ENCODE measurements at places on chromosomes 13 and 19.

GRCh38 chr13:97249093-97249795 lies 27.1 kb downstream of the MBNL2 start:
- H3K4me3 ChIP-seq: no peak overlapping the region
- no peaks in the 10 kb centered on the region for H3K36me3 ChIP-seq
- no peak overlapping the region for H3K27ac ChIP-seq
- DNase-seq: no peak
- H3K27me3 ChIP-seq: no peaks in the 10 kb centered on the region

- H3K36me3 ChIP-seq: no peaks in the 10 kb centered on the region
- H3K27ac ChIP-seq: peak overlapping the region; percentile 45
- H3K27me3 ChIP-seq: no peaks in the 10 kb centered on the region
- DNase-seq: peak; percentile 8
- peaks cover 30% of the 10 kb centered on the region for H3K4me1 ChIP-seq
- H3K4me3 ChIP-seq: peak overlapping the region; percentile 78
These were observed 514 bp downstream of the PRKACA start for GRCh38 chr19:14116918-14117578.

DNA sequence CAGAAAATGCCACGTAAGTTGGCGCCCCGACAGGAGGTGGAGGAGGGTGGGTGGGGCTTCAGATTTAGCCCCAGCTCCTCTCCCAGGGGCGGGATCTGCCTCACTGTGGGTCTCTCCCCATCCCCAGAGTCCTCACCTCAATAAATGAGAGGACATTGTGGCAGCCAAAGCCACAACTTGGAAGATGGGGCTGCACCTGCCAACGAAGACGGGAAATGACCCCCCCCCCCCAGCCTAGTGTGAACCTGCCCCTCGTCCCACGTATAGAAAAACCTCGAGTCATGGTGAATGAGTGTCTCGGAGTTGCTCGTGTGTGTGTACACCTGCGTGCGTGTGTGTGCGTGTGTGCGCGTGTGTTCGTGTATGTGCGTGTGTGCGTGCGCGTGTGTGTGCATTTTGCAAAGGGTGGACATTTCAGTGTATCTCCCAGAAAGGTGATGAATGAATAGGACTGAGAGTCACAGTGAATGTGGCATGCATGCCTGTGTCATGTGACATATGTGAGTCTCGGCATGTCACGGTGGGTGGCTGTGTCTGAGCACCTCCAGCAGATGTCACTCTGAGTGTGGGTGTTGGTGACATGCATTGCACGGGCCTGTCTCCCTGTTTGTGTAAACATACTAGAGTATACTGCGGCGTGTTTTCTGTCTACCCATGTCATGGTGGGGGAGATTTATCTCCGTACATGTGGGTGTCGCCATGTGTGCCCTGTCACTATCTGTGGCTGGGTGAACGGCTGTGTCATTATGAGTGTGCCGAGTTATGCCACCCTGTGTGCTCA lies 1.5 kb upstream of the TRAPPC5 start:
- H3K4me1 ChIP-seq: peaks cover 37% of the 10 kb centered on the region
- no peak overlapping the region for H3K4me3 ChIP-seq
- no peaks in the 10 kb centered on the region for H3K27me3 ChIP-seq
- H3K36me3 ChIP-seq: peaks cover 7% of the 10 kb centered on the region
- peak; percentile 51 for DNase-seq
- no peak overlapping the region for H3K27ac ChIP-seq

- H3K27me3 ChIP-seq: no peaks in the 10 kb centered on the region
- H3K27ac ChIP-seq: no peak overlapping the region
- no peaks in the 10 kb centered on the region for H3K4me1 ChIP-seq
These were observed 148.9 kb upstream of the VSTM2B start for GRCh38 chr19:29376855-29377354.

DNA sequence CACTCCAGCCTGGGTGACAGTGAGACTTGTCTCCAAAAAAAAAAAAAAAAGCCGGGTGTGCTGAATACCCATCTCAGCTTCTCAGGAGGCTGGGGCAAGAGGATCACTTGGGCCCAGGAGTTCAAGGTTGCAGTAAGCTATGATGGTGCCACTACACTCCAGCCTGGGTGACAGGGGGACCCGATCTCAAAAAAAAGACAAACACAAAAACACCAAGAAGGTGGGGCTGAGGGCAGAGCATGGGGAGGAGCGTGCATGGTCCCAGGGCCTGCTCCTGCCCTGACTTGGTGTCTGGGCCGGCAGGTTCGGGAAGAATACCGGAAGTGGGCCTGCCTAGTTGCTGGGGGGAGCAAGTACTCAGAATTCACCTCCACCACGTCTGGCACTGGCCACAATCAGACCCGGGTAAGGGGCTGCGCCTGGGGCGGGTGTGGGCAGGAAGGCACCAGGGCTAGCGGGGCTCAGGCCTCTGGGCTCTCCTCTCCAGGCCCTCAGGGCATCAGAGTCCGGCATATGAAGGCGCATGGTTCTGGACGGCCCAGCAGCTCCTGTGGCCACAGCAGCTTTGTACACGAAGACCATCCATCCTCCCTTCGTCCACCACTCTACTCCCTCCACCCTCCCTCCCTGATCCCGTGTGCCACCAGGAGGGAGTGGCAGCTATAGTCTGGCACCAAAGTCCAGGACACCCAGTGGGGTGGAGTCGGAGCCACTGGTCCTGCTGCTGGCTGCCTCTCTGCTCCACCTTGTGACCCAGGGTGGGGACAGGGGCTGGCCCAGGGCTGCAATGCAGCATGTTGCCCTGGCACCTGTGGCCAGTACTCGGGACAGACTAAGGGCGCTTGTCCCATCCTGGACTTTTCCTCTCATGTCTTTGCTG lies 11.3 kb downstream of the DDX39A start:
- peaks cover 26% of the 10 kb centered on the region for H3K4me1 ChIP-seq
- H3K4me3 ChIP-seq: no peak overlapping the region
- H3K27ac ChIP-seq: no peak overlapping the region
- DNase-seq: no peak
- H3K36me3 ChIP-seq: peaks cover 91% of the 10 kb centered on the region

DNA sequence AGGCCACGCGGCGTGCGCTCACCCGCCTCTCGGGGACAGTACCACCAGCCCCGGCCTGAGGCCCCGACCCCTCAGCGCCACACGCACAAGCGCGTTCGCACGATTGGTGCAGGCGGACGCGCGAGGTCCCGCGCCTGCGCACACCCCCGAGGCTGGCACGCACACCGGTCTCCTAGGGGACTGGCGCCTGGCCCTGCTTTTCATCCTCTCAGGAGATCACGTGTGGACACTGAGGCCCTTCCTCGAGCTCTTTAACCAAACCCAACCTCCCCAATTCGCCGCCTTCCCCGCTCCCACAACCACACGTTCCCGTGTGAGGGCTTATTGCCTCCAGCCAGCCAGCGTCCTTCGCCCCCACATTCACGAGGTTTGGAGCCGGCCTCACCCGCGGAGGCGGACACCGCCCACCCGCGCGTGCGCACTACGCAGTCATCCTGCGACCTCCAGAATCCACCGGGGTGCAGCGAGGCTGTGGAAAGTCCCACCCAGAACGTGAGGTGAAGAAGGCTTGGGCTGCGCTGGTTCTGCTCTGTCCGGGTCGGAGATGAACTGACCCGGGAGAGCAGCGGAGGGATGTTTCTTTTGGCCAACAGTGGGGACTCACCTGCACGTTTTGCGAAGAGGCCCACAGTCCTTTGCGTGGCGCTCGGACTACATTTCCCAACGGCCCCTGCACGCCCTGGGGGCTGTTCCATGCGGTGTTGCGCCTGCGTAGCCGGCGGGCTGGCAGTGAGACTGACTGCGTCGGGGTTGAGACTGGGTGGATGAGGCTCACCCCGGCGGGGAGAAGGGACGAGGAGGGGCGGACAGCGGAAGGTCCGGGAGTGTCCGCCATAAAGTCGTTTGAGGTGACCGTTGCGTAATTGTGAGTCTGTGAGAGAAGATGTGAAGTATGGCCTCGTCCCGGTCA lies 539 bp upstream of the ZNF667 start:
- peak overlapping the region; percentile 27 for H3K27ac ChIP-seq
- peak overlapping the region; percentile 20 for H3K4me3 ChIP-seq
- DNase-seq: no peak
- no peaks in the 10 kb centered on the region for H3K27me3 ChIP-seq

- H3K4me3 ChIP-seq: peak overlapping the region; percentile 91
- peaks cover 27% of the 10 kb centered on the region for H3K4me1 ChIP-seq
- H3K27ac ChIP-seq: peak overlapping the region; percentile 98
- H3K27me3 ChIP-seq: no peaks in the 10 kb centered on the region
- no peak for DNase-seq
- peaks cover 10% of the 10 kb centered on the region for H3K36me3 ChIP-seq
These were observed 838 bp downstream of the PPP2R1A start for GRCh38 chr19:52190487-52191293.

DNA sequence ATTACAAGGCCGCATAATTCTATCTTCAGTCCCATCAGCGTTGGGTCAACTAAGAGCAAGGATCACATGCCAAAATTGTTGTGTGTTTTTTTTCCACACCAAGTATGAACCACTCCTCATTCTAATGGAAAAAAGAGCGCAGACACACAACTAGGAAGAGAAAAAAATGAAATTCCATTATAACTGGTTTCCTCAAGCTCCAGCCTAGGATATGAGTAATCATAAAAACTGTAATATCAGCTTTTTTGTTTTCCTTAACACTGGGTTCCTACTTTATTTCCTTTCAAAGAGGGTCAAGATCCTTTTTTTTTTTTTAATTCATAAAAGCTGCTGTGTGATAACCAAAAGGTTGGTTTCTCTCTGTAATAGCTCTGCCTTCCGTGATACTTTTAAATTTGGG lies 19.4 kb downstream of the TSHZ3 start:
- H3K4me1 ChIP-seq: no peaks in the 10 kb centered on the region
- H3K36me3 ChIP-seq: no peaks in the 10 kb centered on the region
- no peak for DNase-seq
- H3K4me3 ChIP-seq: no peak overlapping the region
- H3K27ac ChIP-seq: no peak overlapping the region

DNA sequence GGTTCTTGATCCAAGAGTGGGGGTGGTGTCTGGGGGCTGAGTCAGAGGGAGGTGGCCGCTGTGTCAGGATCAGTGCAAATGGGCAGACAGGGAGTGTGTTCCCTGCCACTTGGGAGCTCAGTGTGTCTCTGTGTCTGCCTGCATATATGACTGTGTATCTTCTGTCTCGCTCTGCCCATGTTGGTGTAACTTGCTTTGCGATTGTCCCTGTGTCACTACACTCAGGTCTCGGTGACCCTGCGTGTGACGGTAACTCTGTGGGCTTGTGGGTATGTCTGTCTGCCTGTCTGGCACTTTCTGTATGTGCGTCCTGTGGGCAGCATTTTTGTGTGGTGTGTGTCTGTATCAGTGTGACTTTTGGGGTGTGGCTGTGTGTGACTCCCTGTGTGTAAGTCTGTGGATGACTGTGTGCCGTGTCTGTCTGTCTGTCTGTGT lies 8.2 kb upstream of the ERFL start:
- peaks cover 25% of the 10 kb centered on the region for H3K4me1 ChIP-seq
- H3K27me3 ChIP-seq: no peaks in the 10 kb centered on the region
- H3K27ac ChIP-seq: no peak overlapping the region
- no peak overlapping the region for H3K4me3 ChIP-seq
- no peaks in the 10 kb centered on the region for H3K36me3 ChIP-seq
- no peak for DNase-seq

- H3K27me3 ChIP-seq: no peaks in the 10 kb centered on the region
- peaks cover 25% of the 10 kb centered on the region for H3K4me1 ChIP-seq
- no peak overlapping the region for H3K4me3 ChIP-seq
- H3K36me3 ChIP-seq: no peaks in the 10 kb centered on the region
These were observed 30.0 kb downstream of the VAV1 start for GRCh38 chr19:6802336-6803035.

- no peak for DNase-seq
- H3K36me3 ChIP-seq: no peaks in the 10 kb centered on the region
- H3K27me3 ChIP-seq: peaks cover 16% of the 10 kb centered on the region
- H3K4me1 ChIP-seq: peaks cover 15% of the 10 kb centered on the region
- no peak overlapping the region for H3K27ac ChIP-seq
These were observed 1.9 kb downstream of the CCNP start for GRCh38 chr19:40224342-40225150.

DNA sequence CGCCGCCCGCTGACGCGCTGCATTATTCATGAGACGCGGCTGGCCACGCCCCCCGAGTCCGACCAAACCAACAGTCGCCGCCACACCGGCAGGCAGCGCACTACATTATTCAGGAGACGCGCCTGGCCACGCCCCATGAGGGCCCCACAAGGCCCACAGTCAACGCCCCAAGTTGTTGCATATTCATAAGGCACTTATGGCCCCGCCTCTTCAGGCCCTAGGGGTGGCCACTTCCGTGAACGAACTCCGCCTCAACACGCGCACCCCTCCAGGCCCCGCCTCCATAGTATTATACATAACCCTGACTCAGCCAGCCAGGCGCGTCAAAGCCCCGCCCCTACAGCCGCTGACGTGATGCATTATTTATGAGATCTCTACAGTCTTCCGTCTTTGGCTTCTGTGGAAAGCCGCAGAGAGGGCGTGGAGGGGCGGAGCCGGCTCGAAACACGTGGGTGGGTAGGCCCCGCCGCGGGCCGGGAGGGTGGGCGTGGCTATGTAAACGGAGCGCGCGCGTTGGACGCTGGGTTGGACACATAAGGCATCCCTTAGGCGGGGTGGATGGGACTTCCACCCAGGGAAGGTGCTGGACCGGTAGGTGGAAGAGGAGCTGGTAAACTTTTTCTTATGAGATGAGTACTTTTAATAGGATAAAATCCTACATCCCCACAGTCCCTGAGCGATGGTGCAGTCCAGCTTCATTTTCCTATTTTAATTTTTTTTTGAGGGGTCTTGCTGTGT lies 423 bp upstream of the ELL start:
- H3K36me3 ChIP-seq: no peaks in the 10 kb centered on the region
- no peaks in the 10 kb centered on the region for H3K27me3 ChIP-seq
- peak overlapping the region; percentile 94 for H3K27ac ChIP-seq
- H3K4me1 ChIP-seq: no peaks in the 10 kb centered on the region

GRCh38 chr19:32268381-32268780 lies 77.0 kb upstream of the ZNF507 start:
- H3K36me3 ChIP-seq: no peaks in the 10 kb centered on the region
- DNase-seq: no peak
- no peak overlapping the region for H3K27ac ChIP-seq
- H3K27me3 ChIP-seq: no peaks in the 10 kb centered on the region
- H3K4me1 ChIP-seq: no peaks in the 10 kb centered on the region

GRCh38 chr13:90032841-90033493 lies 1314.5 kb upstream of the MIR17HG start:
- no peak overlapping the region for H3K27ac ChIP-seq
- H3K4me3 ChIP-seq: no peak overlapping the region
- no peaks in the 10 kb centered on the region for H3K4me1 ChIP-seq
